Amniotic stem cell (primary cell): ENCODE measurements at places on chromosomes 13 and 19.

- no peak for DNase-seq
Observed at GRCh38 chr13:27796544-27797227, 4.4 kb downstream of the GSX1 start.

DNA sequence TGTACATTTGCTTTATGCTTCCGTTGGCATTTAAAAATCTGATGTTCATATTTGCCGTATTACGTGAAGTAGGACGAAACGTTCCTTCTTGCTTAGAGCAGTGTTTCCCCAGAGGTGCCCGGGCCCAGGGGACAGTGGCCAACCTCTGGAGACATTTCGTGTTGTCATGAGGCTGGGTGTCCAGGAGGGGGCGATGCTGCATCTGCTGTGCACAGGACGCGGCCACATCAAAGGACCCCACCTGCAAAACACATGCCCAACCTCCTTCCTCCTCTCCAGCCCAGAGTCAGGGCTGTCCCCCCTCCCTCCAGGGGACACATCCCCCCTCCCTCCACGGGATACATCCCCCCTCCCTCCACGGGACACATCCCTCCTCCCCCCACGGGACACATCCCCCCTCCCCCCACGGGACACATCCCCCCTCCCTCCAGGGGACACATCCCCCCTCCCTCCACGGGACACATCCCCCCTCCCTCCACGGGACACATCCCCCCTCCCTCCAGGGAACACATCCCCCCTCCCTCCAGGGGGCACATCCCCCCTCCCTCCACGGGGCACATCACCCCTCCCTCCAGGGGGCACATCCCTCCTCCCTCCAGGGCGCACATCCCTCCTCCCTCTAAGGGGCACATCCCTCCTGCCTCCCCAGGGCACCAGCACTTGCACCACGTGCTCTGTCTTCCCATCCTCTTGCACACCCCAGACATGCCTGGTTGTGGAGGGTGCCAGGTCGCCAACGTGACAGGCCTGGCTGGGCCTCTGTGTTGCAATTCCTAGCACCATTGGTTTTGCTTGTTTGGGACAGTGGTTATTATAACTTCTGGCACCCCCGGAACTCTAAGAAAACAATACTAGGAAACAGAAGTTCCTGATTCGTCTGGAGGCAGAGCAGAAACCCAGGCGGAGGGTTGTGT is 46.7 kb downstream of the GAS6 start:
- DNase-seq = peak; percentile 52

- DNase-seq = no peak
Observed at GRCh38 chr13:28429685-28430290, 65.1 kb downstream of the FLT1 start.

GRCh38 chr13:103965506-103966243 is 899.5 kb upstream of the SLC10A2 start:
- DNase-seq = no peak

GRCh38 chr19:34393031-34393430 is 11.2 kb upstream of the PDCD2L start:
- DNase-seq = no peak

GRCh38 chr19:55694241-55694655 is 19.2 kb downstream of the EPN1 start:
- DNase-seq = no peak

DNA sequence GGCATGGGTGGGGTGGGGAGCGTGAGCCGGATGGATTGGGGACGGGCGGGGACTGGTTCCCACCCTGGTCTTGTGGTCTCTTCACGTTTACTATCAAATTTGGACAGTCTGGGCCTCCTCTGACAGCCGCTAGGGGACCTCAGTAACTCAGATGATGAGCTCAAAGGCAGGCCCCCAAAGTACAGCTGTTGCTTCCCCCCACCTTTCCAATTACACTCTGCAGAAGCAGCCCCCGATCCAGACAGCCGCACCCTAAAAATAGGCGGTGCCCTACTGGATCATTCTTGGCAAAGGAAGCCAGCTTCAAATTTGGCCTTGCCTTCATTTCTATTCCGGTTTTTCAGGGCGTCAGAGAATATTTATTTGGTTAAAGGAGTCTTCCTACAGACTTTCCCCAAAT is 1.9 kb upstream of the FOXO1 start:
- DNase-seq = no peak

GRCh38 chr13:78121001-78121400 is 202.4 kb upstream of the EDNRB start:
- no peak for DNase-seq

- DNase-seq = no peak
Observed at GRCh38 chr19:12784394-12784870, 6.9 kb upstream of the JUNB start.

- DNase-seq = no peak
Observed at GRCh38 chr19:10419646-10420443, 493 bp upstream of the PDE4A start.

DNA sequence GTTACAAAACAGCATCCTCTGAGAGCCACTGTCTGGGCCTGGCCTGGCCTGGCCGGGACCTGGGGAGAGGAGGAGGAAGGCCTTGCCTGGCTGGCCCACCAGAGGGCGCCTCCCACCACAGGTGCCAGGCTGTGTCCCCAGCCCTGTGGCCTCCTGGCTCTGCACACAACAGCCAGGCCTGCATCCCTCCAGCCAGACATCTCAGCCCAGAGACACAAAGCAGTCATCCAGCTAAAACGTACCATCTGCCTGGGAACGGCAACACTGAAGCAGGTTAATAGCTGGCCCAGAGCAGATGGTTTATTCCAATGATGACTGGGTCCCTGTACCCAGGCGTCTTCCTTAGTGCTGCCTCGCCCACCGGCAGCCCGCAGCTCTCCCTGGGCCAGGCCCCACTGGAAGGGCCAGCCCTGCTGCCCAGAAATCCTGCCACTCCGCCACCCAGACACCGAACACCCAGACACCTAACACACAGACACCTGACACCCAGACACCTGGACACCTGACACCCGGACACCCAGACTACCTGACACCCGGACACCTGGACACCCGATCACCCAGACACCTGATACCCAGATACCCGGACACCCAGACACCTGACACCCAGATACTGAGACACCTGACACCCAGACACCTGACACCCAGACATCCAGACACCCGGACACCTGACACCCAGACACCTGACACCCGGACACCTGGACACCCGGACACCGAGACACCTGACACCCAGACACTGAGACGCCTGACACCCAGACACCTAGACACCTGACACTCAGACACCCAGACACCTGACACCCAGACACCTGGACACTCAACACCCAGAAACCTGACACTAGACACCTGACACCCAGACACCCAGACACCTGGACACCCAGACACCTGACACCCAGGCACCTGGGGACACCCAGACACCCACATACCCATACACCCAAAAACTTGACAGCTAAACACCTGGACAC is 20.1 kb downstream of the C19orf12 start:
- DNase-seq = no peak

DNA sequence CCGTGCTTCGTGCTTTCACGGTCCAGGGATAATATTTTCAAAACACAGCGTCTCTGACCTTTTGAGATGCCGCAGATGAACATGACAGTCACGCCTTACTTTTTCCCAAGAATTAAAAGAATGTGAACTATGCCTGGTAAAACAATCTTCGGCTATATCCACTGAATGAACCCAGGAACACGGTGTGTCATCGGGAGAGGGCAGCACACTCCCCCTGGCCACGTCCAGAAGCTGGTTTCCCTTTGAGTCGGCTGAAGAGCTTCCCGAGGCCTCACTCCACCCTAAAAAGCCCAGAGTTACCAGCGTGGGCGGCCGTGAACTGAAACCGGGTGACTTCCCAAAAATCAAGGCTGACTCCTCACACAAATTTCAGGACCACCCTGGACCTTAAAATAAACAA is 22.9 kb upstream of the SHISA2 start:
- peak; percentile 27 for DNase-seq

DNA sequence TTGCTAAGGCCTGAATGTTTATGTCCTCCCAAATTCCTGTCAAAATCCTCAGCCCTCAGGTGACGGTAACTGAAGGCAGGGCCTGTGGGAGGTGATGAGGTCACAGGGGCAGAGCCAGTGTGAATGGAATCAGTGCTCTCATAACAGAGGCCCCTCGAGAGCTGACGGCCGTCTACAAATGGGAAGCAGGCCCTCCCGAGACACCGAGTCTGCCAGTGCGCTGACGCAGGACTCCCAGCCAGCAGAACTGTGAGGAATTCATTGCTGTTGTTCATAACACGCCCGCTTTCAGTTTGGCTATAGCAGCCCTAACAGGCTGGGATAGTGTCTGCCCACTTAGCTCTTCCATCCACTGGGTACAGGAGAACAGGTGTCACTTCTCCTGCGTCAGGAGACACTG is 41.2 kb downstream of the CARS2 start:
- DNase-seq = no peak
